ENCODE measurements at places on chromosomes 5 and 9.

DNA sequence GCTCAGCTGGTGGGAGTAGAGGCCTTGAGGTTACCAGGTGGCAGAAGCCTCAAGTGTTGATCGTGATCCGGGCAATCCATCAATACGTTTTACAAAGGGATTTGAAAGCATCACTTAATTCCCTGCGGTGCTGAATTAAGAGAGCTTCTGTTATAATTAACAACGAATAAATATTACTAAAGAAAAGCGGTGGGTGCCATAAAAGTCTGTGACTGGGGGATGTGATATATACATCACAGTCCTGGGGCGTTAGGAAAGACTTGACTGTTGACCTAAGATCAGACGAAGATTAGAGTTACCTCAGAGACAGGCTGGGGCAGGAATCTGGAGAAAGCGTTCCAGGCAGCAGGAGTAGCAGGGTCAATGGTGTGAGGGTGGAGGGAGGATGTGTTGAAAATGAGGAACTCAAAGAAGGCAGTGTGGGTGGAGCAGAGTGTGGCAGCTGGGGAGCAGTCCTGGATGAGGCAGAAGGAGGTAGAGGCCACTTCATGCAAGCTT is 6.7 kb upstream of the C5orf63 start:
- no peak for DNase-seq

GRCh38 chr5:80481019-80481893 is 6.6 kb upstream of the FAM151B start:
- no peak for DNase-seq

DNA sequence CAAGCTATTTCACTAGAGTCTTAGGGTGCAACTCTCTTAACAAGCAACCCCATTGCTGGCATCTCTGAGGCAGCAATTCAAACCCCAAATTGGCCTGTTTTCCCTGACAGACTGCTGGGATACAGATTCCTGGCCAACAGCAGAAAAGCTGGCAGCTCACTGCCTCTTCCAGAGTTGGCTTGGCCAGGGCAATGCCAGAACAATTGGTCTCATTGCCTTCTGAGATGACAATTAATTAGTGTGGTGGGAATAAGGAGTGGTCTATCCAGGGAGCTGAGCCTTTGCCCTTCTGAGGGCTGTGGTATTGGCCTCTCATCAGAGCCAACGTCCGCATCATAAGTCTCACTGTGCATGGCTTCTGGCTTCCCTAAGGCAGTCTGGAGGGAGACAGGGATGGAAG is 183.2 kb downstream of the GNAQ start:
- no peak for DNase-seq

- DNase-seq, result no peak
Measured at GRCh38 chr5:179599973-179600372, 23.5 kb downstream of the HNRNPH1 start.

GRCh38 chr9:97440160-97440559 is 28.3 kb downstream of the TDRD7 start:
- DNase-seq, result no peak

DNA sequence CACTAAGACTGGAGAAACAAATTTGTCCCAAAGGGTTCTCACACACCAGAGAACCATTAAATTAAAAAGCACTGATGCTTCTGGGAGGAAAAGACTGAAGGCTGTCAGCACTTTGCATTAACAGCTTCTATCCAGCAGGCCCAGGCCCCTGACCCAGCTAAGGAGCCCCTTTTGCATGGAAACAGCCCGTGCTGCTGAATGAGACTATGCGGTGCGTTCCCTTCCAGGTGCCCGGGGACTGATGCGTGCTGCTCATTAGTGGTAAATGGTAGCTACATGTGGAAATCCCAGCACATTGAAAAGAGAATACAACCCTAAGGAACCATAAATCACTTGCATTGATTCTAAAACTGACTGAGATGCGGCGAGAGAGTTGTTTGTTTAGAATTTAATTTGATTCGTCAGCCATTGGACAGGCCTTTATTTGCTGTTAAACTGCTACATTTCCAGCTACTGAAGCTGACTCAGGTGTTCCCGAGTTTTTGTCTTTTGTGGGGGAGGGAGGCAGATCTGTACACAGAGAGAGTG is 351.0 kb upstream of the SLC24A2 start:
- no peak for DNase-seq

DNA sequence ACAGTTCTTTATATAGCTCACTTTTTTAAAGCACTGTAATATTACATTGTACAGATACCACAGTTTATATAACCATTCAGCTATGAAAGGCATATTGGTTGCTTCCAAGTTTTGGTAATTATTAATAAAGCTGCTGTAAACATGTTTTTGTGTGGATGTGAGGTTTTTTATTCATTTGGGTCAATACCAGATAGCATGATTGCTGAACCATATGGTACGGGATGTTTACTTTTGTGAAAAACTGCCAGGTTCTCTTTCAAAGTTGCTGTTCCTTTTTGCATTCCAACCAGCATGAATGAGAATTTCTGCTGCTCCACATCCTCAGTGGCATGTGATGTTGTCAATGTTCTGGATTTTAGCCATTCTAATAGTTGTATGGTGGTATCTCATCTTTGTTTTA is 439.6 kb upstream of the NMUR2 start:
- DNase-seq, result no peak

- no peak for DNase-seq
Measured at GRCh38 chr5:72702881-72703434, 113.5 kb upstream of the TNPO1 start.

- no peak for DNase-seq
Measured at GRCh38 chr5:14671414-14671813, 6.9 kb downstream of the OTULIN start.

- DNase-seq, result no peak
Measured at GRCh38 chr5:90347462-90347861, 62.1 kb downstream of the CETN3 start.

DNA sequence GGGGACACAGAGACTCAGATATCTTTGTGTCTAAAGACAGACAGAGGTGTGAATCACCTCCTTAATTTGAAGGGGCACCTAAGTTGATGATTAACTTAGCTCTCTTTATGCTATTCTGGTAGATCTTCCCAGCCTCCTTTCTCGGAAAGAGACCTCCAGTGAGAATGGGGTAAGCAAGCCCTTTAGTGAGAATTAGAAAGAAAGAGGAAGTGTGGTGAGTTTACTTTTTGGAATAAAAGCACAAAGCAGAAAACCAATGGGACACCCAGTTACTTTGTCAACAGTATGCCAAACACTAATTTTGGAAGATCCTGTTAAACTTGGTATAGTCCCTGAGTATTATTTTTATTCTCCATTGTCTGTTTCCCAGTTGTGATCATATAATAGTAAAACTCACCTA is 302.8 kb upstream of the RASA1 start:
- DNase-seq, result no peak

- DNase-seq, result no peak
Measured at GRCh38 chr5:170426786-170427185, 37.6 kb upstream of the KCNMB1 start.

DNA sequence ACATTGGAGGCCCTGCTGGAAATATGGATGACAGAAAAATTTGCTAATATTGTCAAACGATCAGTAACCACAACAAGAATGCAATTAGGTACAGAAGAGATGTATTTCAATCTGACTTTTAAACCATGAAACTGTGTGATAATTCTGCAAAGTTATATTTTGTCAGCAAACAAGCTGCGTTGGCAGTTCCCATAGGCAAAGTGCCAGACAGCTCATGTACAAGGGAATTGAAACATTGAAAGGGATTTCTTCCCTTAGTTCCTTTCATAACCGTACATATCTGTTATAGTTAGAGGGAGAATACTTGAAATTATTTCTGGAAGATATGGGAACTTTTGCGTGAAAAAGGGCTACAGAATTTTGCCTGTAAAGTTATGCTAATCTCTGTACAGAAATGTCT is 419.4 kb upstream of the PTGER4 start:
- no peak for DNase-seq

GRCh38 chr5:144028058-144028457 is 142.4 kb downstream of the YIPF5 start:
- DNase-seq, result no peak

DNA sequence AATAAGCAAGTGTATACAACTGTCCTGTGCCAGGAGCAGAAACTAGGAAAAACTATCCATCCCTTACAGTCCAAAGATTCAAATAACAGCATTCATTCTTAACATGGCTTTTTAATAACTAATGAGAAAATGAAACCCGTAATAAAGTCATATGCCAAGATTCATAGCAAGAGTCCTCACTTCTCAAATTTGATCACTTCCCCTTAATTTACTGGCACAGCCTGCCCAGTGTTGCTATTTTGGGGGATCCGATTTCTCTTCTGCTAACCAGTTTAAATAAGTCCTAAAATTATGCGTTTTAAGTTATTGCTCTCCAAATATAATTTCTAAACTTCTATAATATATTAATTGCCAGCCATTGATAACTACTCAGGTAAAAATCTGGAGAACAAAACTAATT is 177.0 kb upstream of the PTGER4 start:
- no peak for DNase-seq

GRCh38 chr5:38997591-38997990 is 76.6 kb downstream of the RICTOR start:
- DNase-seq, result no peak

- DNase-seq, result no peak
Measured at GRCh38 chr5:82314964-82315758, 37.0 kb upstream of the RPS23 start.

DNA sequence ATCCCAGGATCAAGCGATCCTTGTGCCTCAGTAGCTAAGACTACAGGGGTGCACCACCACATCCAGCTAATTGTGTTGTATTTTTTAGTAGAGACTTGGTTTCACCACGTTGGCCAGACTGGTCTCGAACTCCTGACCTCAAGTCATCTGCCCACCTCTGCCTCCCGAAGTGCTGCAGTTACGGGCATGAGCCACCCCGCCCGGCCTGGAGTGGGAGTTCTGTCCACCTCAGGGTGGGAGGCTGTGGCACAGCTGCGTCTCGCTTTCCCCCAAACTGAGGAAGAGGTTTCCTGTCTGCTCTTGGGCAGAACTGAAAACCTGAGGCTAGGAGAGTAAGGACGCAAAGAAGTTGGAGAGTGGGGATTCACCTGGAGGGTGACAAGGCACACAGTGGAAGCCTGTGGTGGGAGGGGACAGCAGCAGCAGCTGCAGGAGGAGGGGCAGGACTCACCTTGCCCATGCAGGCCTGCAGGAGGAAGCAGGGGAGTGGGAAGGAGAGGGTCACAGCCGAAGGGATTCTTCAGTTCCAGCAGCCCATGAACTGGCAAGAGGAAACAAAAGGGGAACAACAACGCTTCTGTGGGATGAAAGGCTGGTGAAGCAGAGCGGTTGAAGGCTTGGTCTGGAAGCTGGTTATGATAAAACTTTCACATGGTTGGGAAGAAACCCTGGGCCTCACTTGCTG is 181.4 kb downstream of the GAS1 start:
- DNase-seq, result no peak

DNA sequence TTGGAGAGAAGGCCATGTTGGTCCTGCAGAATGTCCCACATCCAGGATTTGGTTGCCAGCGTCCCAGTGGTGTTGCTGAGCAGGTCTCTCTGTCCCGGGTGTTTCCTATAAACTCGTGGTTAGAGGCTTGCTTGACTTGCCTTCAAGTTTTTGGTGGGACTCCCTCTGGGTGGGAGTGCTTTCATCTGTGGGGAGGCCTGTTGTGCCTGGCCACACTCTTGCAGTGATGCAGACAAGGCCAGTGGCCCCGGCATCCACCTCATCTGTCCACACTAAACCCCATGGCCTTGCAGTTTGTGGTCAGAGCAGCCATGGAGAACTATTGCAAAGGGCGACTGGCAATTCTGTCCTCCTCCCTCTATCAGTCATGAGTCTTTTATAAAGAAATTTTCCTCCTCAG is 71.8 kb downstream of the PHF2 start:
- no peak for DNase-seq

DNA sequence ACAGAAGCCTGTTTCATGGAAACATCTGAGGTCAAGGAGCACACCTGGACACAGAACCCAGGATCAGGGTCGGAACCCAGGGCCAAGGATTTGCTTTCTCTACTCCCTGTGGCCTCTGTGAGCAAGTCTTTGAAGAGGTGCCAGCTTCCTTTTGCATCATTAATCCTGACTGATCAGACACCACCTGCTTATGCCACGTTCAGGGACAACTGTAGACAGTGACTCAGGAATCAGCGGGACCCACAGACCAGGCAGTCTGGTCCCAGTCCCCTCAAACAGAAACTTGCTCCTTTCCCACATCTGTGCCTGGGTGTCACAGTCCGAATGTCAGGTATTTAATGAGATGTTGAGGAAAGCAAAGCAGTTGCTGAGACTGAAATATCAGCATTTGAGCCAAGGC is 154.8 kb downstream of the SGCD start:
- DNase-seq, result no peak

DNA sequence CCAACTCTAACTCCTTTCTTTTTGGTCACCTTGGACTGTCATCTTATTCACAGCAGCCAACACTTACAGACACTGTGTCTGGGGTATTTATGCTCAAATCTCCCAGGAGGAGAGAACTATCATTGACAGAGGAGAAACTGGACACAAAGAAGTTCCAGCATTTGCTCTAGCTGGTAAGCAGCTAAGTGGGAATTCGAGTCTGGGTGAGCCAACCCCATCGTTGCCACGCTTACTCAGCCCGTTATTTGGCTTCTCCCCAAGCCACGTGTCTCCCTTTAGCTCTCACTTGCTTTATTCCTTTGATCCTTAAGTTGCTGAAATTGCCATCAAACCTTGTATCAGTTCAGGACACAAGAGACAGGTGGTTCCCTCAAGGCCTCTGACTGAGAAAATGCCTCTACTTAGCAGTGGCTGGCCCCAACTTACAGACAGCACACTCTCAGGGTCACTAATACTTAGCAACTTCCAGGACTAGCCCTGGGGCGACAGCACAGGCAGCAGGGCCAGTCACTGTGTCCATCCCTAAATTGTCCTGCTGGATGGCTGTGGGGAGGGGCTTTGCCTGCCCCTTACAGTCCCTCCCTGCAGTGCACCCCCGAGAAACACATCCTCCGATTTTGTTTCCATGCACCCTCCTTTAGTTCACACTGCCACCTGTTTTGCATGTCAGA is 1.4 kb downstream of the SLC36A2 start:
- no peak for DNase-seq

DNA sequence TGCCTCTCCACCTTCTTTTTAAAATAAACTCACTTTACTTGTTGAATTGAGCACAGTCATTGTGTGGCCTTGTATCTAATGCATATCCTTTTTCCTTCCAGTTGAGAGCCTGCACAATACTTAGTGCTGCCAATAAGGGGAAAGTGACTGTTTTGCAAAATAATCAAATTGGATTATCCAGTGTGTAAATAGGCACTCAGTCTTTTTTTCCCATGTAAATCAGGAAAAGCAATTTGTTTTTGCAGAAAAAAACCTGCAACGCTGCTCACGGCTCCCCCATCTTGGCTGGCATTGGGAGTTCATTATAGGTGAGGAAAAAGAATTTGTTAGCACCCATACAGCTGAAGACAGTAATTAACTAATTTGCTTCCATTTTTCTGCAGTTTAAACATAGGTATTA is 299.9 kb downstream of the CSNK1G3 start:
- no peak for DNase-seq
